NCI-H187 (cell line): ENCODE measurements at places on chromosomes 16 and 17.

GRCh38 chr17:30379303-30379902 is 676 bp downstream of the CPD start:
- DNase-seq: no peak

GRCh38 chr16:57736419-57737351 is 1.1 kb downstream of the KATNB1 start:
- no peak for DNase-seq

DNA sequence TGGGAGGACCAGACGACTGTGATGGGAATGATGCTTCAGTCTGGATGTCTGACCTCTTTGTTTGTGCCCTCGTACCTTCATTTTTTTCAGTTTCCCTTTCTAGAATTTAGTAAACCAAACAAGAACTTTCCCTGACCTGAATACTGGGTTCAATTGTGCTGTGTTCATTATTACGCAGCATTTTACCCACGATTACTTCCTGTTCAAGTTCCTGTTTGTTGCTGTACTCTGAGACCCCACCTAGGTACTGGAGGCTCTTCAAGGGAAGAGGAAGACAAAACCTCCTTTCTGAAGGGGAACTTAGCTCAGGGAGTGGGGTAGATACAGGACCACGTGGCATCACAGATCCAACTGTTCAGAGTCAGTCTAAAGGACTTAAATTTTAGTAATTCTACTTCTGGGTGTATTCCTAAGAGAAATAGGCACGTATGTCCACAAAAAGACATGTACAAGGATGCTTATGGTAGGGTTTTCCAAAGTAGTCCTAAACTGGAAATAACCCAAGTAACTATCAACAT is 9.2 kb upstream of the PRKCB start:
- no peak for DNase-seq

DNA sequence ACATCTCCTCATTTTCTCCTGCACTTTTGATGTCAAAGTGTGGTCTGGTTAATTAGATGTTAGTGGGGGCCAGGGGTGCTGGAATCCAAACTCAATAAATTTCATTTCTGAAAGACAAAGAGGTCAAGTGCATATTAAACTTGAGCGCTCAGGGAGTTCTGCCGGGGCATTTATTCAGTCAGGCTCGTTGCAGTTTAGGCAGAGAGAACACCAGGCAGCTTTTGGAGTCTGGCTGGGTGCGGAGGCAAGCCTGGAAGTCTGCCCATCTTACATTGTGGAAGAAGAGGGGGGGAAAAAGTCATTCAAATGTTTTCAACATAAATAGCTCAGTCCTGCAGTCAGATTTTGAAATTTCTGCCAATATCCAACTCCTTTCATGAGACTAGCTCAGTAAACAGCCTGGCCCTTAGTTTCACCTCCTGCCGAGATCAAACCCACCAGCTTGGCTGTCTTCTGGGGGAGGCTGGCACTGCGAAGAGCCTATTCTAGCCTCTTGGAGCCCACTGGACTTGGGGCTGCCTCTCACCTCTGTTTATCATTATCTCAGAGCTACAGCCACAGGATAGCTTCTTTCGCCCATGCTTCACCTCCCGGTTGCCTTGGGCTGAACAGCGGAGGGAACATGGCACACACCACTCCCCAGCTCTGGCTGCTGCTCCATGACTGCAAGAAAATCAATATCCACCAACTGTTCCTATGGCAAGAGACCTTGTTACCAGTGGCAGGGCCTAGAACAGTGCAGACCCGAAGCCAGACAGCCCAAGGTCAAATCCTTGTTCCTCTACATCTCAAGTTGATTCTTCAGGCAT is 177.4 kb upstream of the CDH5 start:
- DNase-seq: no peak

DNA sequence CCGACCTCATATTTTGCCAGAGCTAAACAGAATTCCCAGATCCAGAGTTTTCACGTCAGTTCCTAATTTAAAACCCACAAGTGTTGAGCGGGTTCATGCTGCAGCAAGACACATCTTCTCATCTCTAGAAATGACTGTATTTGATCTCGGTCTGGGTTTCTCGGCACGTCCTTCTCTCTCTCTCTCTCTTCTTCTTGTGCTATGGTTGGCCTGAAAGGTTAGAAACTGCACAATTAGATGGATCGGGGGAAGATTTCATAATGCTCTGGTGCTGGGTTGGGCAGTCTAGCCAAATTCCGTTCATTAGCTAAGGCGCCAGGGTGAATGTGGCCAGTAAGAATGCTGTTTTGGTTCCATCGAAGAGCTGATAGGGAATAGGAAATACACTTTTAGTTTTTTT is 158.9 kb upstream of the NOG start:
- no peak for DNase-seq

- no peak for DNase-seq
These were observed 97.7 kb downstream of the GSG1L start for GRCh38 chr16:27965801-27966200.

DNA sequence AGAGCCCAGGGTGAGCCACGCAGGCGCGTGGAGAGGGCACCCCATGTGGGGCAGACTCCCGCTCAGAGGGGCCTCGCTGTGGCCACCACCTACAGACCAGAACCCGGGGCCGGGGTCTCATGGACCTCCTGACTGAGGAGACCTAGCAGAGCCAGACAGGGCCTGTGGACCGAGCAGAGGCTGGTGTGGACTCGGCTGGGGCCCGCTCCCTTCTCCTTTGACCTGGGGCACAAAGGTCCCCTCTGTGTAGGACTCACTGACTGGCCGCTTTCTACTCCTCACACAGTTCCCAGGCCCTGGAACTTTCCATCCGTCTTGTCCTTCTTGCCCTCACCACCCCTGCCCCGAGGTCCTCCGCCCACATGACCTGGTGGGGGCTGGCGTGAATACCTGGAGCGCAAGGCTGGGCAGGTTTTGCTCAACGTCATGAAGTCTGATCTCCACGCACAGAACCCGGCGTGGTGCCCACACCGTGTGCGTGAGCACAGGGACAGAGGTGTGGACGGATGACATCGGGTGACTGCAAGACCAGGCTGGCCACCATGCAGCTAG is 44.7 kb upstream of the ACSF3 start:
- no peak for DNase-seq

DNA sequence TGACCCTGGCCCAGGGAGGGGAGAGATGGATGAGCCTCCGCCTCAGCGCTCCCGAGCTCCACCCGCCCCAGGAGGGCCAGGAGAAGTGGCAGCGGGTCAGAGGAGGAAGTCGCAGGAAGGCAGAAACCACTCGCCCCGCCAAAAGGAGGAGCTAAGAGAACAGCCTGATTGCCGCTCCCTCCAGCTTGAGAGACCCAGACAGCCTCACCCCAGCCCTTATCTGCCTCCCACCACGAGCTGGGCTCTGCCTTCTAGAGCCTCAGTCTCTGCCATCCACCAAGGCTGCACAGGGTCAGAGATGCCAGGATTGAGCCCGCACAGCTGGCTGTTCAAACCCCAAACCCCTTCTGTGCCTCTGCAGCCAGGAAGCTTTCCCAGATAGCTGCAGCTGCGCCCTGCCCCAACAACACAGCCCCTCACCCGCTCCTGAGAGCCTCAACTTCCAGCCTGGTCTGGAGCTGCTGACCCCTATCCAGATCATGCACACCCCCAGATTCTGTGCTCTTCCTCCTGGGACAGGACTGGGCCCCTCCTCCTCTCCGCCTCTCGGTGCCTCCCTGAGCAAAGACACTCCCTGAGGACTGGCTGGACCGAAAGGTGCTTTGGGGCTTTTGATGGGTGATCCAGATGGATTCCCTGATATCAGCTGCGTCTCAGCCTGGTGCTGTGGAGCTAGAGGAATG is 1.0 kb upstream of the ATP2A3 start:
- DNase-seq: peak; percentile 7

GRCh38 chr17:58335779-58336455 is 7.3 kb upstream of the TSPOAP1 start:
- no peak for DNase-seq

GRCh38 chr17:74690409-74690825 is 22.3 kb downstream of the CD300LF start:
- DNase-seq: no peak

GRCh38 chr17:44155488-44155887 is 13.8 kb downstream of the HROB start:
- peak; percentile 75 for DNase-seq

- DNase-seq: peak; percentile 98
These were observed 28.6 kb downstream of the SLC38A8 start for GRCh38 chr16:84013787-84014569.

GRCh38 chr16:89324056-89325010 is 106.8 kb downstream of the ZNF778 start:
- DNase-seq: no peak

DNA sequence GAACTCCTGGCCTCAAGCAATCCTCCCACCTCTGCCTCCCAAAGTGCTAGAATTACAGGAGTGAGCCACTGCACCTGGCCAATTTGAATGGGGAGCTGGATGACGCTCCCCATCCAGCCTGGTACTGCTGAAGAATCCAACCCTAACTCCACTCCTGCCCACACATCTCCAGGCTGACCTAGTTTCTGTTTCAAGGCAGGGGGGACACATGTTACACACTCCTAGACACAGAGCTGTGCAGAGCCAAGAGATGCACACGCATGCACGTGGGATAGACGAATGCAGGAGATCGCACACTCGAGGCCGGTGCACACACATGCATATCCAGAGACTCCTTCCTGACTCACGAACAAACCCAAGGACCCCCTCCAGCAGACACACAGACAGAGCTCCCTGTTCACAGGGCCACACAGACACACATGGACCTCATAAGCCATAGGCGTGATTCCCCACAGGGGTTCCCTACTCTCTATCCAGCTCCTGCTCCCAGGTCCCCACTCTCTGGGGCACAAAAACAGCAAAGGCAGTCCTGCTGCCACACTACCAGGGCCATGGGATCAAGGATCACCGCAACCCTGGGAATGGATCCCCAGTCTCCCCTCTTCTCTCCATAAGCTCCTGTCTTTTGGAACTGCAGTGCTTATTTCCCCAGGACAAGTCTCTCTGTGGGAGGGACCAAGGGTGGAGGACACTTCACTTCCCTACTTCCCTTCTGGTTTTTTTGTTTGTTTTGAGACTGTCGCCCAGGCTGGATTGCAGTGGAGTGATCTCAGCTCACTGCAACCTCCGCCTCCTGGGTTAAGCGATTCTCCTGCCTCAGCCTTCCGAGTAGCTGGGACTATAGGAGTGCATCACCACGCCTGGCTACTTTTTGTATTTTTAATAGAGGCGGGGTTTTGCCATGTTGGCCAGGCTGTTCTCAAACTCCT is 14.4 kb downstream of the EPOP start:
- peak; percentile 19 for DNase-seq

- no peak for DNase-seq
These were observed 27.7 kb downstream of the CLUH start for GRCh38 chr17:2683912-2684311.

- no peak for DNase-seq
These were observed 19.2 kb downstream of the ACSM1 start for GRCh38 chr16:20678242-20678641.

GRCh38 chr17:45040459-45040858 is 11.0 kb downstream of the DCAKD start:
- DNase-seq: no peak

DNA sequence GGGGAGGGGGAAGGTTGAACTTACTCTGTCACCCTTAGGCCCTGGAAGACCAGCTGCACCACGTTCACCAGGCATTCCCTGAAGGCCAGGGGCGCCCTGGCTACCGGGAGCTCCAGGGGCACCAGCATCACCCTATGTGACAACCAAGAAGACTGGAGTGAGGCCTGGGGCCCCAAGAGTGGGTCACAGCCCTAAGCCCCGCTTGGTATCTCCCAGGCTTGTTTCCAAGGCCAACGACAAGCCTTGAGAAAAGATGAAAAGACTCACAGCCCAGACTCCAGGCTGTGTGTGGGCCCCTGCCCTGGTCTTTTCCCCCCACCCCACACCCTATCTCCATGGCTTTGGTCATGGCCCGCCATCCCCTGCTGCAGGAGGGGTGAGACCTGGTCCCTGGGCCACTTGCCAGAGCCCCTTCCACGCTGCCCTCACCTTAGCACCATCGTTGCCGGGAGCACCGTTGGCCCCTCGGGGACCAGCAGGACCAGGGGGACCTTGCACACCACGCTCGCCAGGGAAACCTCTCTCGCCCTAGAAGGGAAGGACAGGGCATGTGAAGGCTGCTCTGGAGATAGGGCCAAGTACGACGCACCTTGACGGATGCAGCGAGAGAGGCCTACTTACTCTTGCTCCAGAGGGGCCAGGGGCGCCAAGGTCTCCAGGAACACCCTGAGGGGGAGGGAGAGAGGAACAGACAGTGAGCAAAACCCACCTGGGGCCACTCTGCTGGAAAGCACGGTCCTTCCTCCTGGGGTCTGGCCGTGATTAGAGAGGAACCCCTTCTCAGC is 9.9 kb downstream of the COL1A1 start:
- DNase-seq: no peak

DNA sequence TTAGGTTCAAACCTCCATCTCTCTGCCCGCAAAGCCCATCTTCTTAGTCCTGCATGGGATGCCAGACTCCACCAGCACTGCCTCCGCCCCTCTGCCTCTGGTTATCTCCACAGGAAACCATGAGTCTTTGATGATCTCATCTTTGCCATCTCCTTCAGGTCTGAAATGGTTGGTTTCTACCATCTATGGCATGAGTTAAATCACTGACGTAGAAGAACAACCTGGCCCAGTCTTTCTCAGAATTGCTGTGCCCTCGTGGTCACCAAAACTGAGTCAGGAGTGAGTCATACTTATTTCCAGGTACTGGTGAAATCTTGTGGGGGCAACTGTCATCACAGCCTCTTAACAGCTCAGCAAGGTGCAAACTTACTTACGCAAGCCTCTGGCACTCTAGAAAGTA is 468.7 kb upstream of the C16orf82 start:
- no peak for DNase-seq

DNA sequence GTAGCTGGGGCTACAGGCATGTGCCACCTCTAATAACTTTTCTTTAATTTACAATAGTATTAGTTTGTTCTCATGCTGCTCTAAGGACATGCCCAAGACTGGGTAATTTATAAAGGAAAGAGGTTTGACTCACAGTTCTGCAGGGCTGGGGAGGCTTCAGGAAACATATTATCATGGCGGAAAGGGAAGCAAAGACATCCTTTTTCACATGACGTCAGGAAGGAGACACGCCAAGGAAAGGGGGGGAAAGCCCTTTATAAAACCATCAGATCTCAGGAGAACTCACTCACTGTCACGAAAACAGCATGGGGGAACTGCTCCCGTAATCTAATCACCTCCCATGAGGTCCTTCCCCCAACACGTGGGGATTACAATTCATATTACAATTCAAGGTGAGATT is 18.3 kb downstream of the IL4R start:
- no peak for DNase-seq

GRCh38 chr16:53971616-53972015 is 267.7 kb downstream of the FTO start:
- DNase-seq: no peak
